Activated CD4-positive, alpha-beta T cell treated with anti-CD3 and anti-CD28 coated beads, Interleukin-2, amount 10 ng/mL, durations not matched to agents 7 days and 5 days (primary cell): ENCODE measurements at places on chromosomes 4 and X.

- no peak for DNase-seq
- H3K27ac ChIP-seq: no peak overlapping the region
- no peaks in the 10 kb centered on the region for H3K4me1 ChIP-seq
- H3K4me3 ChIP-seq: no peak overlapping the region
- H3K27me3 ChIP-seq: no peaks in the 10 kb centered on the region
Measured at GRCh38 chr4:20126906-20127305, 124.8 kb upstream of the SLIT2 start.

DNA sequence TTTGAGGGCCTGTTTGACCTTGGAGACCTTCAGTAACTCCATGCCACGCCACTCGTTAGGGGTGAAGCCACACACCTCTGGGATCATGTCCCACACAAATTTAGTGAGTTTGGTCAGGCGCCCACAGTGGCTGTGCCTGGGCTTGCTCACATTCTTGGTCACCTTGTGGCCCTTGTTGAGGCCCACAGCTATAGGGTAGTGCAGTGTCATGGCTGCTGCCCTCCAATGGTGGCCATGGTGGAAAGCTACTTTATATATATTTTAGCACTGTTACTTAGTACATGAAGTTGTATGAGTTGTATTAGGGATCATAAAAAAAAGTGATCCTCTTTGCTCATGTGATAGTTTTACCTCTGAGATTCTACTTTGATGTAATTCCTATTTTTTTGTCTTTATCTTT lies 985 bp upstream of the CXCL11 start:
- no peak overlapping the region for H3K27ac ChIP-seq
- peaks cover 7% of the 10 kb centered on the region for H3K4me1 ChIP-seq
- no peaks in the 10 kb centered on the region for H3K27me3 ChIP-seq

DNA sequence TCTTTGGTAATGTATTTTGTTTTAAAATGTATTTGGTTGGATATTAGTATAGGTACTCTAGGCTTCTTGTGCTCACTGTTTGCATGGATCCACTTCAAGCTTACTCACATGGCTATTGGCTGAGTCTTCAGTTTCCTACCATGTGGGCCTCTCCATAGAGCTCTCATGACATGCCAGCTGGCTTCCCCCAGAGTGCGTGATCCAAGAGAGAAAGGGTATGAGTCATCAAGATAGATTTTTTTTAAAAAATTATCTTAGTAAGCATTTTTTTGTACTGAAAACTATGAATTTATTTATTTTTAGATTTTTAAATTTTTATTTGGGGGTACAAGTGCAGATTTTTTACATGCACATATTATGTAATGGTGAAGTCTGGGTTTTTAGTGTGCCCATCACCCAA lies 219.1 kb upstream of the AMOT start:
- H3K36me3 ChIP-seq: no peaks in the 10 kb centered on the region
- no peaks in the 10 kb centered on the region for H3K4me1 ChIP-seq

DNA sequence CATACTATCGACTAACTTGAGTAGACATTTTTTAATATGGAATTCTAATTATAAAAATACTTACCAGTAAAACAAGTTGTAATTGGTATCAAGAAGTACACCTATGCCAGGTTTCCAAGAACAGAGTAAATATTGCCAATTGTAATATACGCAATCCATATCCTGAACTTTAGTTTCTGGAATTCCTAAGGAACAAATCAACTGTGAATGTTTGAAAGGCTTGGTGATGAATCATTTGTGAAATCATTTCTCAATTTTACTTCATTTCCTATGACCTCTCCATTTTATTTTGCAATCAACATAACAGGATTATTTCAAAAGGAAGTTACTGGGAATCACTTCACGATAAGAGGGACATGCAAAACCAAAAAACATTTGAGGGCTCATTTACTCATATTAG lies 3.7 kb downstream of the IL13RA2 start:
- DNase-seq: no peak
- H3K27me3 ChIP-seq: no peaks in the 10 kb centered on the region

GRCh38 chr4:77493829-77494551 lies 111.6 kb upstream of the CXCL13 start:
- no peaks in the 10 kb centered on the region for H3K36me3 ChIP-seq
- DNase-seq: no peak
- H3K27ac ChIP-seq: no peak overlapping the region
- H3K27me3 ChIP-seq: peaks cover 11% of the 10 kb centered on the region
